ENCODE measurements at places on chromosomes 6 and 20.

GRCh38 chr20:48613926-48614325 is 213.9 kb downstream of the PREX1 start:
- no peak for DNase-seq

- DNase-seq = no peak
Measured at GRCh38 chr20:11920083-11920482, 2.4 kb downstream of the BTBD3 start.

DNA sequence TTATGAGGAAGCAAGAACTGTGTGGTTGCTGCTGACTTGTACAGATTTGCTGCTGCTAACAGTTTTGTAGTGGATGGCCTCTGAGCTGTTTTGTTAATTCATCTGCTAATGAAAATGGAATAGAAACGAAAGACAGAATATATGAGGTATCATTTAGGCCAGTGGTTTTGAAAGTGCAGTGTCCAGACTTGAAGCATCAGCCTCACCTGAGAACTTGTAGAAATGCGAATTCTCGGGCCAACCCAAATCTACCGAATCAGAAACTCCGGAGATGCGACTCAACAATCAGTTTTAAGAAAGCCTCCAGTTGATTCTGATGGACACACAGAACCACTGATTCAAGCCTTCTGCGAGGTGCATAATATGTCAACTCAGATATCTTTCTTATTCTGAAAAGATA is 62.5 kb downstream of the CAP2 start:
- no peak for DNase-seq

DNA sequence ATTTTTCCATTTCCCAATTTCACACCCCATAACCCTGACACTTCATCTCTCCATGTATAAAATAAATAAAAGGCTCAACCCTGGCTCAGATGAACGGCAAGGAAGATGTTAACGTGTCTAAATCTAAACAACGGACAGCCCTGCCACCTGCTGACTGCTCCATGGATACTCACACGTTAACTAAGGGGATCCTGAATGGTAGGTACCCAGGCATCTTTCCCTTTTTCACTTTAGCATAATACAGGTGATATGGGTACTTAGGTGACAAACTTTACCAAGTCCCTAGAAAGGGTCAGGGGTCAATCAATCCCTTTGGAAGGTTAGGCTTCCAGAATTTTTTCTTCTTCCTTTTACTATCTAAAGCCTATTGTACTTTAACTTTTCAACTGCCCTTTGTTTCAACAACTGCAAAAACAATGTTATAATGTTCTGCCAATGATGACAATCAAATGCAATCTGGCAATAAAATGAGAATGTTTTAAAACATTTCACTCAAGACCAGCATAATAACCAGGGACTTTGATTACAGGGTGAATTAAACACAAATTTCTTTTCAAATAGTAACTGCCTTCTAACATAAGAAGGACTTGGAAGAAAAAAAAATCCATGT is 52.4 kb upstream of the IPCEF1 start:
- DNase-seq = no peak

Data from left forelimb (tissue), 1 donor.